ENCODE measurements at places on chromosomes 16 and 17.

DNA sequence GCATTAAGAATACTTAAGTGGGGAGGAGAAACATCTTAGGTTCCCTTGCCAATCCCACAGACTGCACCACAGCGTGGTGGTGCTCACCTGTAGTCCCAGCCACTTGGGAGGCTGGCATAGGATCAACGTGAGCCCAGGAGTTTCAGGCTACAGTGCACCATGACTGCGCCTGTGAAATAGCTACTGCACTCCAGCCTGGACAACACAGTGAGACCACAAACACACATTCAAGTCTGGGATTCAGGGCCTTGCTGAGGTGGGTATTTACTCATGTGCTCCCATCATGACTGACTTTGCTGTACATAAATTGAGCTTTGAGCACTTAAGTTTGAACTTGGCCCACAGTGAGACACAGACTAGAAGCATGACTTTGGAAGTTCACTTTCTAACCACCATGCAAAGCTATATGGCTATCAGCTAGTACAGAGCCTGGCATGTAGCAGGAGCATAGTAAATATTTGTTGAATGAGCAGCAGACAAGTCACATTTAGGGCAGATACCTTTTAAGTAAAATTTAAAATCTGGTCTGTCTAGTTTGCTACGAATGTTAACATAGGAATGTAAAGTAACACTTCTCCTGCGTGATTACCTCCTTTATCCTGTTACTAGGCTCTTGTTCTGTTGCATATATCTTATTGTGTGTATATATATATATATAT lies 33.5 kb downstream of the CEP95 start:
- no peak for DNase-seq

- no peak for DNase-seq
Observed at GRCh38 chr16:4323845-4324488, 8.1 kb downstream of the GLIS2 start.

DNA sequence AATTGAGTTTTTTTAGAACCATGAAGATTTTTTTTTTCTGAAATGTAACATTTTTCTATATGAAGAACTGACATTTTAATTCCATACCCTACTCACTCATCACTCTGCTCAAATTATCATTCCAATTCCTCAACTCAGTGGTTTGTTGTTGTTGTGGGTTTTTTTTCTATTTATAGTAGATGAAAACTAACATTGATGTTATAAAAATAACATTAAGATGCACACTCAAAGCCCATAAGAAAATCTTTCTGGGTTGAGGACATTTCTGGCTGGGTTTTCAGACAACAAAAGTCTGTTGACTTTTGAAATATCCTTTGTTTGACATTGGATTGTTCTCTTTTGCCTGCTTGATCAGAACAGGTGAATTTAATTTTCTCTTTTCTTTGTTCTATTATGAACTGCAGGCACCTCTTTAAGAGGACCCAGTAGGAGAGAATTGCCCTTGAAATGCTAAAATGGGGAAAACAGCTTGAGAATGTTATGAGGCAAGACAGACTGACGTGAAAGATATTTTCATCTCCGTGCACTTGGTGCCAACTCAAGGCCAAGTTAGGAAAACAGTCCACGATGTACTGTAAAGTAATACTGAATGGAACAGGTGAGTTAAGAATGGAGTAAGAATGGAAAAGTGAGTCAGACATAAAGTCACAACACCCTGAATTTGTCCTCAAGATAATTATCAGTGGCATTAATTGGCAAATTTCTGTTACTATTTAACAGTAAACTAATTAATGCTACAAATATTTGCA lies 16.1 kb upstream of the ABCA5 start:
- no peak for DNase-seq

DNA sequence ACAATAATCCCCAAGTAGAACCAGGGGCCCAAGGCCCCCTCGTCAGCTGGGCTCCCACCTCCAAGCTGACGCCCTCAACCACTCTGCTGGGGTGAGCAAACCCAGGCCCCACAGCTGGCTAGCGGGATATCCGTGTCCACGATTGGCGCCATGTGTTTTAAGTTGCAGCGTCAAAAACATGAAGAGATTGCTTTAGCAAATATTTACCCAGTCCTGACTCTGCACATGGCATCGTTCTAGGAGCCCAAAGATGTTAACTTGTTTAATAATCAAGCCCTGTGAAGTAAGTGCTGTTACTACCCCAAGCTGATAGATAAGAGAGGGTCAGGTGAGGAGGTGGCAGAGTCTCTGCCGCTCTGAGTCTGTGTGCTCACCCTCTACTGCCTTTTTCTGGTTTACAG lies 344 bp upstream of the SEPTIN12 start:
- DNase-seq = no peak

- DNase-seq = no peak
Observed at GRCh38 chr16:76583945-76584344, 306.7 kb downstream of the CNTNAP4 start.

DNA sequence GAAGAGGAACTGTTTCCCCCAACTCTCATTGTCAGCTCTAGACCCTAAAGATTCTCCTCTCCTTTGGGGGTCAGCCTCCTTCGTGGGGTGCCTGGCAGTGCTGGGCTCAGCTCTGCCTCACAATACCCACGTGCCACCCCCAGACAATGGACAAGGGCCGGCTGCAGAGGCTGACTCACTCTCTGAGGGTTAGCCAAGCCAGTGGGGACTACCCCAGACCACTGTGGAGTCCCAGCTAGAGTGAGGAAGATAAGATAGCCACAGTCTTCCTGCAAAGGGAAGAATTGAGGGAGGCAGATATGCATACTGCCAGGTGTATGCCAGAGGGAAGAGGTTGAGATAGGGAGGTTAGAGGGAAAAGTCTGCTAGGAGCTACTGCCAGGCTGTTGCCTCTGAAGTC lies 13.5 kb upstream of the MTMR4 start:
- DNase-seq = no peak

DNA sequence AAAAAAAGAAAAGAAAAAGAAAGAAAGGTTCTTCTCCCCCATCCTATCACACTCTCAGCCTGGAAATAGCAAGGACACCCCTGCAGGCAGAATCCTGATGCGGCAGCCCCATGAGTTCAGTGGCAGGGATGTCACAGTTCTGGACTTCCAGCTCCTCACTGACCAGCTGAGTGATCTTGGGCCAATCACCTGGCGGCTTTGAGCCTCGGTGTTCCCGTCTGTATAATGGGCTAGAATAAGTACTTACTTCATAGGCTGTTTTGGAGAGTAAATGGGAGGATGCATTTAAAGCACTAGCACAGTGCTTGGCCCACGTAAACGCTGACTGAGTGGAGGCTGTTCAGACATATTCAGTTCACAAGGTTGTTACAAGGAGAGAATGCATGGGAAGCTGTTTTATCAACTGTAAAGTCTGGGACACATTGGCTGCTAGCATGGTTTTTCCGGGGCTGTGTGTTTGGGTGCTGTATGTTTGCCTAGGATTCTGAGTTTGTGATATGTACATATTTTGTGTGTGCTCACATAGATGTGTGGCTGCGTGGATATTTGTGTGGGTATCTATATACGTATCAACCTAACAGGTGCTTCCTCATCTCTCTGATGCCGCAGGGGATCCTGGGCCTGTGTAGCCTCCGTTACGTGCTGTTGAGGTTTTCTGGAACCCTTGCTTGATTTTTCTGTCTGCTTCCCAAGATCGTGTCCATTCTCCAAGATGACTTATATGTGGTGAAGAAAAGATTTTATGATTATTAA lies 3.4 kb downstream of the BHLHA9 start:
- no peak for DNase-seq

- no peak for DNase-seq
Observed at GRCh38 chr16:65697521-65697920, 575.7 kb upstream of the CDH11 start.

- DNase-seq = no peak
Observed at GRCh38 chr17:80978499-80979497, 12.8 kb upstream of the CHMP6 start.

- no peak for DNase-seq
Observed at GRCh38 chr17:50511058-50511457, 2.8 kb downstream of the MYCBPAP start.

- DNase-seq = no peak
Observed at GRCh38 chr16:89944773-89945172, 3.8 kb upstream of the DEF8 start.

DNA sequence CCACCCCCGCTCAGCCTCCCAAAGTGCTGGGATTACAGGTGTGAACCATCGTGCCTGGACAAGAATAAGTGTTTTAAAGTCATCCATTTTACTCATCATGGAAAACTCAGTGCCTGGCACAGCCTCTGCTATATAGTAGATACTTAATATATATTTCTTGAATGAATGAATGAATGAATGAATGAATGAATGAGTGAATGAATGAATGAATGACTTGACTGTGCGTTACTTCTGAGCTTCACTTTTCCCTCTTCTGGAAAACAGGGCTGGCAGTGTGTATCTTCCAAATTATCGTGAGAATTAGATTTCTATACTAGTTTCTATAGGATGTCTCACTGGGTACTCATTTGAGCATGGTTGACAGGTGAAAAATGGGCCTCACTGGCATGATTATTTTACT lies 307.3 kb upstream of the ERCC4 start:
- DNase-seq = no peak

- no peak for DNase-seq
Observed at GRCh38 chr16:57527027-57527426, 9.3 kb downstream of the CCDC102A start.

DNA sequence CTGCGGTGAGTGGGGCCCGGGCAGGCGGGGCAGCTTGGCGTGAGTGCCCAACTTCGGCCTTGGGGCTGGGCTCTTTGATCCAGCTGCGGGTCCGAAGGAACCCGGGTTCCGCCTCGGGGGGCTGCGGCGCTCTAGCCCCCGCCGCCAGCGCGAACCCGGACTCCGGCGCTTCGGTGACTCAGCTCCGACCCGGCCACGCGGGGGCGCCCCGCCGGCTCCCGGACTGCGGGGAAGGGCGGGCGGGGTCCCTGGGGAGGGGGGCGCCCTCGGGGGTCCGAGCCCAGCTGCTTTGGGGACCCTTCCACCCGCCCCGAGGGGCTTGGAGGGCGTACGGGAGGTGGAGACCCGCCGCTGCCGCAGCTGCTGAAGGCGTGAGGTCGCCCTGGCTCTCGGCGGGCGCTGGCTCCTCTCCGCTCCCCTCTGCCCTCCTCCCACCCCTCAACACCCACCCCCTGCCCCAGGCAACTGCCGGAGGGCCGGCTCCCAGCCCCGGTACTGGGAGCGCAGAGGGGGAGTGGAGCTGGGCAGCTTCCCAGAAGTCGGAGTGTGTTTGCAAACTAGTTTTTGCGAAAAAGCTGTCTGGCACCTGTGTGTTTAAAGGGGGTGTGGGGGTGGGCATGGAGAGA lies 516 bp downstream of the CPNE2 start:
- DNase-seq = no peak

DNA sequence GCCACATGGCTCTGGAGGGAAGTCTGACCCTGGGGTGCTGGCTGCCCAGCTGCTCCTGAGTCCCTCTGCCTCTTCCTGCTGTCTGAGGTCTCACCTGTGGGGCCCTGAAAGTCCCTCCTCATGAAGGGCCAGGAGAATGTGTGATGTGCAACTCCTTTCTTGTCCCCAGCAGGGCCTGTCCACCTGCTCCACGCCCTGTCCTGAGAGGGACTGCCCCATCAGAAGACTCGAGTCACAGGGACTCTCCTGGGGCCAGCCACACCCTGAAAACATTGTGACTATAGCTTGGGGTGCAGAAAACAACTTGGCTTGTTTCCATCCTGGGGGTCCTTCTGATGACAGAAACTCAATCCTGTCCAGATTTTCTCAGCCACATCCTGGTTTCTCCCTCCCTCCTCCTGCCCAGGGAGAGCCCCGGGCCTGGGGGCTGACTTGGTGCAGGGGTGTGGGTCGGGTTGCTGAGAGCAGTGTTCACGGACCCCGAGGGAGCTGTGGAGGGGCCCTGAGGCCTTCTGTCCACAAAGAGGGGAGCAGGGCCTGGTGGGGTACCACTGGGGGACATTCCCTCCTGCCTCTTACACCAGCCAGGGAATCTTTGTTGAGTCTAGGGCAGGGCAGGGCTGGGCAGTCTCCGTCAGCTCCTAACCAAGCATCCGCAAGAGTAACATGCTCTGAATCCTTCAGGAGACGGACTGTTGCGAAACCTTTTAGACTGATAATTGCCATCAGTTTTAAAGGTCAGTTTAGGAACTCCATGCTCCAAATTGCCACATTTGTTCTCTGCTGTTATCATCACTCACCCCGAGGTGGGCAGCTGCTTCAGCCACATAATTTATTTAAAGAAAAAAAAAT lies 45.9 kb downstream of the NT5M start:
- DNase-seq = no peak

- DNase-seq = no peak
Observed at GRCh38 chr16:3045758-3046640, at the start of gene MMP25. Gene MMP25 (plus strand): TSS chr16:3046561. CDS start chr16:3046918, 357 bp downstream.

DNA sequence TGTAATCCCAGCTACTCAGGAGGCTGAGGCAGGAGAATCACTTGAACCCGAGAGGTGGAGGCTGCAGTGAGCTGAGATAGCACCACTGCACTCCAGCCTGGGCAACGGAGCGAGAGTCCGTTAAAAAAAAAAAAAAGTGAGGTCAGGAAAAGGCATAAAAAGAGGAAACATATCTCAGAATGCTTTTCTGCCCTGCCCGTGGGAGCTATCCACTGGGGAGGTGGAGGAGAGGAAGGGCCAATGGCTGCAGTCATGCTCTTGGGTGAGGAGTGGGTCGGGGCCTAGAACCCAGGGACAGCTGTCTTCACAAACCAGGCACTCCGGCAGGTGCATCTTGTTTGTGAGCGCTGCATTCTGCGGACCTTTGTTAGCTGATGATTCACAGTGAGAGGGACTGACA lies 60.0 kb upstream of the CDC42EP4 start:
- no peak for DNase-seq

GRCh38 chr17:29331075-29331707 lies 37.2 kb upstream of the NUFIP2 start:
- DNase-seq = no peak

GRCh38 chr17:21674242-21674731 lies 18.0 kb upstream of the KCNJ18 start:
- DNase-seq = no peak

DNA sequence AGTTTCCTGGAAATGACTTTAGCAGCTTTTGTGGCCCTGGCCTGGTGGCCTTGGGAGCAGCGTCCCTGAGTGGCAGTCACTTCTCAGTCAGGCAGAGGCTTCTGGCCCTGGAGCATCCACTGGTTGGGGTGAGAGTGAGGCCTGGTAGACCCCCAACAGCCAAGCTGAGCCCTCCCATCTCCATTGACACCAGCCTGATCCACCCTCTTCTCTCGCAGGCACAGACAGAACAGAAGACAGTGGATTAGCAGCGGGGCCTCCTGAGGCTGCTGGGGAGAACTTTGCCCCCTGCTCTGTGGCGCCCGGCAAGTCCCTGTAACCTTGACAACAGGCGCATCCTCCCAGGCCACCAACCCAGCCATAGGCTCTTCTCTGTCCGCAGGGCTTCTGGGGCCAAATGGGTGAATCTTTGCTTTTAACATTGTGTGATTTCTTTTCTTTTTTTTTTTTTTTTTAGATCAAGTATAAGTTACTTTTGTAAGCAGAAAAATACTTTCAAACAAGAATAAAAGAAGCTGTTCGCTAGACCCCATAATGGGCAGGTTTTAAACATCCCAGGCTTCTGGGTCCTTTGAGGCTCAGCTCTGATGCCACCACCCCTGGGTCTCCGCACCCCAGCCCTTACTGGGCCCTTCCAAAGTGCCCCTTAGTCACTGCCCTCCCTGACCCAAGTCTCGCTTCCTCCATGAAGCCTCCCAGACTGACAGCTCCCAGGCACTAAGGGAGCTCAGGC lies 12.7 kb upstream of the FLYWCH1 start:
- no peak for DNase-seq

GRCh38 chr17:9241774-9242496 lies 220.6 kb downstream of the NTN1 start:
- DNase-seq = no peak

- DNase-seq = no peak
Observed at GRCh38 chr17:73623818-73624217, 20.4 kb downstream of the SDK2 start.
